MM.1S (cell line): ENCODE measurements at places on chromosomes 3 and 15.
A peak's percentile ranks its signal among the peaks of the same experiment; 100 is the strongest.

DNA sequence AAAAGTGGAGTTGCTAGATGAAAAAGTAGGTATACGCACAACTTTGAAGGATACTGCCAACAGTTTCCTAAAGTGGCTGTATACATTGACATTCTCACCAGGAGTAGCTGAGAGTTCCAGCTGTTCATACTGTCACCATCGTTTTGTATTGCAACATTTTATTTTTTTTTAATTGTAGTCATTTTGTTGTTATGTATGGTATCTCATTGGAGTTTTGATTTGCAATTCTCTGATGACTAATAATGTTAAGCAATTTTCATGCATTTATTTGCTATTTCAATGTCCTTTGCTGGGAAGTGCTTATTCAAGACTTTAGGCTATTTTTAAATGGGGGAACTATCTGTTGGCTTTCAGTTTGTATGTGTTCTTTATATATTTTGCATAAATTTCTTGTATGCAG is 185.1 kb upstream of the TGFBR2 start:
- DNase-seq: no peak

DNA sequence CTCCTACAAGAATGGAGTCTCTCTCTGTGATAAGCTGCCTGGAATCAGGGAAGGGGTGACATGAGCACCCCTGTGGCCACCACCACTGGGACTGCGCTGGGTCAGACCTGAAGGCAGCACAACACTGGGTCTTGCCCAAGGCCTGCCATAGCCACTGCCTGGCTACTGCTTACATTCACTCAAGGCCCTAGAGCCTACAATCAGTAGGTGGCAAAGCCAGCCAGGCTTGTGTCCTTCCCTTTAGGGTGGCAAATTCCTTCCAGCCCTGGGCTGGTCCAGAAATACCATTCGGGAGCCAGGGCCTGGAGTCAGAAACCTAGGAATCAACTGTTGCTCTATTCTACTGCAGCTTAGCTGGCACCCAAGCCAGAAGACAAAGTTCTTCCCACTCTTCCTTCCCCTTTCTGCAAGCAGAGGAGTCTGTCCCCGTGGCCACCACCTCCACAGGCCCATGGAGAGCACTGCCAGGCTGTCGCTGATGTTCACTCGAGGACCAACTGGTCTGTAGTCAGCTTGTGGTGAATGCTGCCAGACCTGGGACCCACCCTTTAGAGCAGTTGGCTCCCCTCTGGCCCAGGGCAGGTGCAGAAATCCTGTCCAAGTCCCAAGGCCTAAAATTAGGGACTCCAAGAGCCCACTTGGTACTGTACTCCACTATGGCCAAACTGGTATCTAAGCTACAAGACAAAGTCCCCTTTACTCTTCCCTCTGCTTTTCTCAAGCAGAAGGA is 307.4 kb downstream of the THSD4 start:
- DNase-seq: no peak

- DNase-seq: peak; percentile 67
Observed at GRCh38 chr3:118628704-118629341, 405.8 kb downstream of the IGSF11 start.

DNA sequence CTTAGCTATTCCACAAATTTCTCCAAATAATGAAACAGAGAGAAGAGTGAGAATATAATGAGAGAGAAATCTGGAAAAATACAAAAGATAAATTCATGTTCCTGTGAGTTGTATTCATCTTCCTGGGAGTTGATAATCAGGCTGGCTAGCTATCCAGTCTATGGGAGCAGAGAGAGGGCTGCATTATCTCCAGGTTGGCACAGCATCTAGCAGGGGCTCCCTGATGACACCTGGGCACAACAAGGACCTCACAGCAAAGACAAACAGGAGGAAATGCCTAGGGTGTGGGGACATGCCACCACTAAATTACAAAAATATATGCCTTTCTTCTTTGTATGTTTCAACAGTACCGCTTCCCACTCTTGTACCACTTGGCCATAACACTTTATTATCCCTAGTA is 1.9 kb downstream of the EHD4 start:
- DNase-seq: no peak

- no peak for DNase-seq
Observed at GRCh38 chr15:45534821-45535220, 12.3 kb upstream of the SLC30A4 start.

DNA sequence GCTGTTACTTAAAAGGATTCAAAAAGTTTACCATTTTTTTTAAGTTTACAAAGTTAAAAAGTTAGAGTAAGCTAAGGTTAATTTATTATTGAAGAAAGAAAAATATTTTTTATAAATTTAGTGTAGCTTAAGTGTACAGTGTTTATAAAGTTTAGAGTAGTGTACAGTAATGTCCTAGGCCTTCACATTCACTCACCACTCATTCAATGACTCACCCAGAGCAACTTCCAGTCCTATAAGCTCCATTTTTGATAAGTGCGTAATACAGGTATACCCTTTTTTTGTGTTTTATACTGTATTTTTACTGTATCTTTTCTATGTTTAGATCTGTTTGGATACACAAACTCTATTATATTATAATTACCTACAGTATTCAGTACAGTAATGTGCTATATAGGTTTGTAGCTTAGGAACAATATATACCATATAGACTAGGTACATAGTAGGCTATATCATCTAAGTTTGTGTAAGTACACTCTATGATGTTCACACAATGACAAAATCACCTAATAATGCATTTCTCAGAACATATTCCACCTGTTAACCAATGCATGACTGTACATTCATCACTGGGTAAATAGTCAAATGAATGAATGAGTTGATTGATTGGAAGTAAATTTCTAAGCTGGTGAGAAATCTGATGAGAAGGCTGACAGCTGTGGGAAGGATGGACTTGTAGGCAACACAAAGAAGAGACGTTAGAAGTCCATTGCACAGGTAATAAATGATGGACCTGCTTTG is 95.2 kb upstream of the CDIN1 start:
- no peak for DNase-seq

DNA sequence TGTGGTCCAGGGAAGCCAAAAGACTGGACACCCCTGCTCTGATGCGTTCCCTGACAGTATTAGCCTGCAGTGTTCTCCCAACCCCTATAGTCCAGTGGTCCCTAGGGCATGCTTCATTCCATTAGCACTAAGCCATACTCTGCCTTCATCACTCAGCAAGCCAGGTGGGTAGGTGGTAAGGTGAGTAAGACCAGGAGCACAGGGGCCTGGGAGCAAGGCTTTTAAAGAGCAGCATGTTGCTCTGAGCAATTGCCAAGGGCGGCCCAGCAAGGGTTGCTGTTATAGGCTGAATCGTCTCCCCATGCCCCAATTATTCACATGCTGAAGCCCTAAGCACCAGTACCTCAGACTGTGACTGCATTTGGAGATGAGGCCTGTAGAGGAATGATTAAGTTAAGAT is 11.0 kb downstream of the CXCR6 start:
- DNase-seq: no peak

DNA sequence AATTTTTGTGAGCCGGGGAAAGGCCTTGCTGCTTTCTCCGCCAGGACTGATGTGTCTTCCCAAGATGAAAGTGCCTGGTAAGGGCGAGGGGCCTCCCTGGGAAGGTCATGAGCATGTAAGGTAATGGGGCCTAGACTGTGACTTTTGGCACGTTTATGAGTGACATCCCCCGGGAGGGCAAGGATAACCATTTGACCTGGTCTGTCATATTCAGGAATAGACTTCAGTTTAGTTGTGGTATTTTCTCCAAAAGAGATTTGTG is 631 bp upstream of the CNBP start:
- peak; percentile 24 for DNase-seq

- DNase-seq: no peak
Observed at GRCh38 chr3:127124120-127124519, 68.8 kb upstream of the PRR23E start.

- DNase-seq: no peak
Observed at GRCh38 chr3:30292192-30292893, 314.1 kb upstream of the TGFBR2 start.

- DNase-seq: no peak
Observed at GRCh38 chr3:181298421-181298820, 308.9 kb upstream of the DNAJC19 start.

- no peak for DNase-seq
Observed at GRCh38 chr3:177624528-177625495, 427.5 kb upstream of the TBL1XR1 start.

GRCh38 chr15:57460208-57460816 is 84.0 kb downstream of the CGNL1 start:
- DNase-seq: no peak

DNA sequence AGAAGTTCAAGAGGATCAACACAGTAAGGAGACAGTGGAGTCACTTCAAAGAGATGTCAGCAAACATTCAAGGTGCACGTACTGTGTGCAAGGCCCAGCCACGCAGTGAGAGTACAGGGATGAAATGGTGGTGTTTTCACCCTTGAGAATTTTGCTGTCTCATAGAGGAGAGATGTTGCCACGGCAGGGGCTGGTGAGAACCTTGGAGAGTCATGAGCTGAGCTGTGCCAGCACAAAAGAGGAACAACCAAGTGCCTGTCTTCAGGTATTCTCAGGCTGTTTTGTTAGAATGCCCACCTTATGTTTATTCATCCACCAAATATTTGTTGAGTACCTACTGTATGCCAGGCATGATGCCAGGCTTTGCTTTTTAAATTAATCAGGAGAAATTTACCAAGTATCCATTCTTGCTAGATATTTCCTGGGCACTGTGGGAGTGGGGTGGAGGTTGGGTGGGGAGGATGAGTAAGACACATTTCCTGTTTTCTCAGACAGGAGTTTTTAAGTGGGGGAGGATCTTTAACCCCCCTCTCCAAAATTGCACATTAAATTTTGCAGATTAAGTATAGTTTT is 72.6 kb downstream of the SLC6A11 start:
- DNase-seq: no peak

DNA sequence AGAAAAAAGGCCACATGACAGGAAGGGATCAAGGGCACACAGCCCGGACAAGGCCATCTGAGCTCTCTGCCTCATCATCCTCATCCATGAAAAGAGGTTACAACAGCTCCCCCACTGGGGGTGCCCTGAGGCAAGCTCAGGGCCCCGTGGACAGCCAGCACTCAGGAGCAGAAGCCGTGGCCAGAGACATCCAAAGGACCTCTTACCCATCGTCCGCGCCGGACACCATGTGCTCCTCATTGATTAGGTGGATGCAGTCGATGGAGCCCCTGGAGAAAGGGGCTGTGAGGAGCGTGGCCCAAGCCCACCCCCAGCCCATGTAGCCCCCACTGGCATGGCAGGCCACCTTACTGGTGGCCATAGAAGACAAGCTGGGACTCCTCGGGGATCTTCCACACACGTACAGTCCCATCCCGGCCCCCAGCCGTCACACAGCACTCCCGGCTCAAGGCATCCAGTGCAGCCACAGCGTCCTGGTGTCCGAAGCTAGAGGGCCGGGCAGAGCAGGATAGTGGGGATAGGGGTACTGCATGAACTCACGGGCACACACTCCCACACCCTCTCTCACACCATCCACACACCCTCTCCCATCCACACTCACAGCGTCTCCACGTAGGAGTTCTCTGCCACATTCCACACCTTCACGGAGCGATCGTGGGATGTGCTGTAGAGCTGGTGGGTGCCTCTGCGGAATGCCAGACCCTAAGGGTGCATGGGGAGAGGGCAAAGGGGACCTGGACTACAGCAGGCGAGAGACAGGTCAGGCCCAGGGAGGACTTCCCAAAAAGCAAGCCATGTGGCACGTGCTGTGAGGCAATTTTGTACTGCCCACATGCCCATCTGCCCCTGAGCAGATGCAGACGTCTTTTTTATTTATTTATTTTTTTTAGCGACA is 6.5 kb downstream of the RRP9 start:
- DNase-seq: no peak

- no peak for DNase-seq
Observed at GRCh38 chr3:134660046-134660441, 9.2 kb upstream of the KY start.

DNA sequence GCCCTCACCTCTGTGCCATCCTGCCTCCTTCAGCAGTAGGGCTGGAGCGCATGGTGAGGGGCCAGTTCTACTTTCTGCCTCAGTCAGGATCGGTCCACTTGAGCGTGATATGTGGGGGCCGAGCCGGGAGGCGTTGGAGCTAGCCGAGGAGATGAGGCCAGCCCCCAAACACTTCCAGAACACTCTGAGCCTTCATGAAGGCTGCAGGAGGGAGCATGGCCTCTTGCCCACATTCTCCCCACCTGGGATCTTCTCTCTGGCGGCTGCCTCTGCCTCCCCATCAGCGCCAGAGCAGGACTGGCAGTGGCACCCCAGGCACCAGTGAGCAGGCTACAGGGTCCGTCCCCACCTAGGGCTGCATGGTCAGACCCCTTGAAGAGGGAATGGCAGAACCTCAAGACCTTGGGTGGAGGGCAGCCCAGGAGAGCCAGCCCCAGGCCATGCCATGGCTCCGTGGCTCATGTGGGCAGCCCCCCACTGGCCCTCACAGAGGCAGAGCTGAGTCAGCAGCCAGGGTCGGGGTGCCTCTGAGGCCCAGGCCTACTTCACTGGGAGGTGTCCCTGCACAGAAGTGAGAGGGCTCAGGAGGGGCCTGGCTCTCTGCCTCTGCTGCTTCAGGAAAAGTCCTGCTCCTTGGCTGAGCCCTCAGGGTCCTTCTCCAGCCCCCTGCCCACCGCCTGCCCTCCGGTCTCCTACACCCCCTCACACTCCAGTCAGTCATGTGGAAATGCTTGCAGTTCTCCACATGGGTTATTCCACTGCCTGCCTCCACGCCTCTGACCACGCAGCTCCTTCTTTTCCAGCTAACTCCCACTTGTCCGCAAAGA is 28.1 kb upstream of the CYP11A1 start:
- DNase-seq: no peak

GRCh38 chr3:49636883-49637609 is 37.1 kb upstream of the APEH start:
- DNase-seq: no peak

GRCh38 chr15:41860049-41860828 is 21.6 kb downstream of the PLA2G4B start:
- DNase-seq: no peak

GRCh38 chr3:196976941-196977340 is 8.3 kb upstream of the PIGZ start:
- DNase-seq: no peak

DNA sequence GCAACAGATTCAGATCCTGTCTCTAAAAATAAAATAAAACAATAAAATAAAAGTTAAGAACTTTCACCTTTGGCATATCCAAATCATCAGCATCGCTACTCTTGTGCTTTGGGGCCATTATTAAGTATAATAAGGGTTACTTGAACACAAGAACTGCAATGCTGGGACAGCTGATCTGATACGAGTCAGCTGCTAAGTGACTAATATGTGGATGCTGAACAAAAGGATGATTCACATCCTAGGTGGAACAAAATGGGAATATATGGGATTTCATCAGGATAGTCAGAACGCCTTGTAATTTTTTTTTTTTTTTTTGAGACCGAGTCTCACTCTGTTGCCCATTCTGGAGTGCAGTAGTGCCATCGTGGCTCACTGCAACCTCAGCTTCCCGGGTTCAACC is 29.7 kb downstream of the BUB1B start:
- DNase-seq: no peak

GRCh38 chr3:151183265-151183671 is 19.7 kb downstream of the GPR171 start:
- no peak for DNase-seq

DNA sequence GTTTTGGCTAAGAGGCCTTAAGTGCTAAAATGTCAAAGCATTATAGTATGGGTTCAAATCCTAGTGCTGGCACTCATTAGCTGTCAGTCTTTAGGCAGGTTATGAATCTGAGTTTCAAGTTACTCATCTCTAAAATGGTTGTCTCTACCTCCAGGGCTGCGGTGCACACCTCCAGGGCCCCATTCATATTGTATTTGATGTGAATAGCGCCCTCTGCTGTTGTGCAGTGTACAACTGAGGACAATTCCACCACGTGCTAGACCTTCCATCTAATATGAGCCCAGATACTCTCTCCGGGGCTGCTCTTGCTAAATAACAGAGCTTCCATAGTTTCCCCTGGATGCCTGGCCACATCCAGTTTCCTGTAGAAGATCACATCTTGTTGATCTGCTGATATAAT is 54.3 kb downstream of the OXNAD1 start:
- DNase-seq: peak; percentile 12
